CD8-positive, alpha-beta T cell (primary cell): ENCODE measurements at places on chromosomes 13 and 19.
A peak's percentile ranks its signal among the peaks of the same experiment; 100 is the strongest.

DNA sequence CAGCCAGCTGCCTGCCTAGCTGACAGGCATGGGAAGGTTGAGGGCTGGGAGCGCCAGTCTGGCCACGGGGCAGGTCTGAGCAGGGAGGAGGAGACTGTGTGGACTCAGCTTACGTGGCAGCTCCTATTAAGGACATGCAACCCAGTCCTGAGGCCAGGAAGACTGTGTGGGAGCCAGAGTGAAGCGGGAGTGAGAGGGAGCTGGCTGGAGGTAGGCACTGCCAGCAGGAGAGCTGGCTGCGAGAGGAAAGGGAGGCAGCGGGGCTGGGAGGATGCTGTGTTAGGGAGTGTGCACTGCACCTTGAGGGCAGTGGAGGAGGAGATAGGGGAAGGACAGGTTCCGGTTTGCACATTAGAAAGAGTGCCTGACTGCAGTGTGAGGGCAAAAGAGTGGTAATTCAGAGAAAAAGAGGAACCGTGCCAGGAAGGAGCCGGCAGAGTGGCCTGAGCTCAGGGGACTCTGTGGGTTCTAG, 99.2 kb downstream of the SLC7A1 start:
- DNase-seq = no peak

DNA sequence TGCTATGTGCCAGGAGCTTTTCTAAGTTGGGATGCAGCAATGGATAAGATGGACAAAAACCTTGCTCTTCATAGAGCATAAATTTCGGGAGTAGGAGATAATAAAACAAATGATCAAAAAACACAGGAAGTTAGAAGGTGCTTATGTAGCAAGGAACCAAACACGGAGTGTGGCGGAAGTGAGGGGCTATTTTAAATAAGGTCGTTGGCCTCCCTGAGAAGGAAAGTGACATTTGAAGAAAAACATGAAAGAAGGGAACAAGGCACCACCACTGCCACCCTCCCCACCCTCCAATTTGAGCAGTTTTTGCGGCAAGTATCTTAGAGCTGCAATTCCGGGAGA, 3.2 kb upstream of the GSX1 start:
- peak; percentile 29 for DNase-seq

DNA sequence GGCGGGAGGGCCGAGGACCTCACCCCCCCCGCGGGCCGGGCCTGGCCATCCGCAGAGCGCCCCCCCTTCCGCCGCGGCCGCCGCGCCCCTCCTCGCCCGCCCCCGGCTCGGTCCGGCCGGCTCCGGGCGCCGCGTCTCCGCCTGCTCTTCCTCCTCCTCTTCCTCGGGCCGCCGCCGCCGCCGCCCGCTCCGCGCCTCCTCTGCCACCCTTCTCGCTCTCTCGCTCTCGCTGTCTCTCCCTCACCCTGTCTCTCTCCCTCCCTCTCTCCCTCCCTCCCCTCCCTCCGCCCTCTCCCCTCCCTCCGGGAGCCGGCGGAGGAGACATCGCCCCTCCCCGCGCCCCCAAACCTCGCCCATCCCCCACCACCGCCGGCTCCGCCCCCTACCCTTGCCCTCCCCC, at the start of gene SHANK1:
Gene SHANK1 (minus strand): TSS at position 237 of the 400 bp plus-strand sequence. CDS start 2,883 bp downstream, outside the sequence.
- no peak for DNase-seq

- DNase-seq = no peak
Observed at GRCh38 chr13:45895881-45896280, 44.3 kb upstream of the SIAH3 start.

GRCh38 chr13:77514336-77514726, 21.2 kb upstream of the SCEL start:
- no peak for DNase-seq

DNA sequence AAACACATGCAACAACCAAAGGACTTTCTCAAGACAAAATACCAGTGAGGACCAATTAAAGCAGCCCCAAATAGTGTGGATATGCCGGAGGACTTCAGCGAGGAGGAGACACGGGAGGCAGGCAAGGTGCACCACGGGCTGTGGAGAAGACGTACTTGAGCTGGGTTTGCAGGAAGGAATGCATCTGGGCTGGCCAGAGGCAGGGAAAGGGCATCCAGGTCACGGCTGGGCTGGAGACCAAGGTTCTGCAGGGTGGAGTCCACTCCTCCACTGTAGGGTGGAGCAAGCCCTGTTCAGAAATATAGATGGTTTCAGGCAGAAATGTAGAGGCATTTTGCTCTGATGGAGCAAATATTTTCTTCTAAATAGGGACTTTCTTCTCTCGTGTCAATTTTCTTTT, 36.6 kb upstream of the MEDAG start:
- DNase-seq = no peak

DNA sequence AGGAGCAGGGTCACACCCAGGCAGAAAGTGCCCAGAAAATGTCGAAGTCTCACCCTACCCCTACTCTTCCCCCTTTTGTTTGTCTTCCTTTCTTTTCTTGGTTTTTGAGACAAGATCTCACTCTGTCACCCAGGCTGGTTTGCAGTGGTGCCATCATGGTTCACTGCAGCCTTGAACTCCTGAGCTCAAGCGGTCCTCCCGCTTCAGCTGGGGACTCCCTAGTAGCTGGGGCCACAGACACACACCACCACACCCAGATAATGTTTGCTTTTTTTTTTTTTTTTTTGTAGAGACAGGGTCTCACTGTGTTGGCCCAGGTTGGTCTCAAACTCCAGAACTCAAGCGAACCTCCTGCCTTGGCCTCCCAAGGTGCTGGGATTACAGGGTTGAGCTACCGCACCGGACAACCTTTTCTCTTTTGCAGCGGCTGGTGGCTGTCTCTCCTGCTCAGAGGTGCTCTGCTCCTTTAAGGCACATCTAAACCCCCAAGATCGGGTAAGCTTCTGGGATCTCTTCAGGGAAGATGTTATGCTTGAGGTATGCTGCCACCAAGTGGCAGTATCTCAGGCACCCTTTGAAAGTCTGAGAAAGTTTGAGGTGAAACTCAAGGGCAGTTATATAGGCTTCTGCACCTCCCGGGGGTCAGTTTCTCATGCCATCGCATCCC, 22.4 kb upstream of the EBI3 start:
- no peak for DNase-seq

DNA sequence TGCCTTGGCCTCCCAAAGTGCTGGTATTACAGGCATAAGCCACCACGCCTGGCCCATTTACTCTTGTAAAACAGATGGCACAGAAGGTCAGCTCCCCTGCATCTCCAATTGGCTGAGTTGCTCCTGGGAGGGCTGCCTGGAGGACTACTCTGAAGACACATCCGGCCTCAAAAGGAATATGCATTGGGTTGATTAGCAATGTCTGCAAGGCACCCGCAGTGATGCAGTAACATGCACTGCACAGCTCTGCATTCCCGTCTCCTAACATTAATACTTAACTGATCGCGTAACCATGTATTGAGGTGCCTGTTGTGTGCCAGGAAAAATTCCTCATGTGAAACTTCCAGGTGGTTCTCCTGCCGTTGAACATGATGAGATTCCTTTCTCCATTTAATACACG, 5.0 kb downstream of the ELAVL3 start:
- DNase-seq = no peak

GRCh38 chr19:14471436-14472187, 3.5 kb downstream of the PTGER1 start:
- DNase-seq = no peak

GRCh38 chr13:111515635-111516034, 195.2 kb downstream of the TEX29 start:
- no peak for DNase-seq

- no peak for DNase-seq
Observed at GRCh38 chr19:925087-925525, 729 bp upstream of the ARID3A start.

DNA sequence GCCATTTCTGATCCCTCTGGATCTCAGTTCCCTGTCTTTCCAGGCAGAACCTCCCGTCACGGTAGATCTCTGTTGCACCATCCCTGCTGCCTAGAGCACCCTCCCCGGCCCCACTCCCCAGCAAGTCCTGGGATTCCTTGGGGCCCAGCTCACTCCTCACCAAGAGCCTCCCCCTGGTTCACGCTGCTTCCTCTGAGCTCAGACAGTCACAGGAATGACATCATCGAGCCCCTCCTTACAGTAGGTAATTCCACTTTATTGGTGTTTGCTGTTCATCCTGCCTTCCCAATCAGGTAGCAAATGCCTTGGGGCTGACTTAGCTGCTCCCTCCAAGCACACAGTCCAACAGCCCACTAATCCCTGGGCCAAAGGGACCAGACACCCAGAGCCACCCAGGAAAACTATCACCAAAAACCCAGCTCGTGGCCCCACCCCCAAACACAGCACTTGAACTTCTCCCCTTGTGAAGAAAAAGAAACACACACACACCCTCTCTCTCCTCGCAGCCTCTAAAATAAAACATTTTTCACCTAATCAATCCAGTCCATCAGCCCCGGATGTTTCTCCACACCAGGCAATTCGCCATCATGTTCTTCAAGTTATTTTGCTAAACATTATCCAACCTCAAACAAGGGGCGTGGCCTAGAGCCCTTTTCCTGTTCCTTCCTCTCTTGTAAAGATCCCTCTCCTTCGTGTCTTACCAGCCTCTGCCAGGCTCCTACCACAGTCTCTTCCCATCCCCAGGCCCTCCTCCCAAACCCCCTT, 2.5 kb downstream of the NAPA start:
- DNase-seq = no peak

GRCh38 chr19:8391198-8392016, 1.2 kb downstream of the RAB11B start:
- no peak for DNase-seq

- DNase-seq = no peak
Observed at GRCh38 chr13:40666933-40667621, 636 bp upstream of the FOXO1 start.

- no peak for DNase-seq
Observed at GRCh38 chr13:44051918-44052675, 172.4 kb downstream of the LACC1 start.

GRCh38 chr13:107572156-107572555, 643.2 kb downstream of the LIG4 start:
- DNase-seq = no peak

- no peak for DNase-seq
Observed at GRCh38 chr13:23436680-23437079, 3.2 kb upstream of the SACS start.
